ENCODE measurements at places on chromosomes 13 and 19.

DNA sequence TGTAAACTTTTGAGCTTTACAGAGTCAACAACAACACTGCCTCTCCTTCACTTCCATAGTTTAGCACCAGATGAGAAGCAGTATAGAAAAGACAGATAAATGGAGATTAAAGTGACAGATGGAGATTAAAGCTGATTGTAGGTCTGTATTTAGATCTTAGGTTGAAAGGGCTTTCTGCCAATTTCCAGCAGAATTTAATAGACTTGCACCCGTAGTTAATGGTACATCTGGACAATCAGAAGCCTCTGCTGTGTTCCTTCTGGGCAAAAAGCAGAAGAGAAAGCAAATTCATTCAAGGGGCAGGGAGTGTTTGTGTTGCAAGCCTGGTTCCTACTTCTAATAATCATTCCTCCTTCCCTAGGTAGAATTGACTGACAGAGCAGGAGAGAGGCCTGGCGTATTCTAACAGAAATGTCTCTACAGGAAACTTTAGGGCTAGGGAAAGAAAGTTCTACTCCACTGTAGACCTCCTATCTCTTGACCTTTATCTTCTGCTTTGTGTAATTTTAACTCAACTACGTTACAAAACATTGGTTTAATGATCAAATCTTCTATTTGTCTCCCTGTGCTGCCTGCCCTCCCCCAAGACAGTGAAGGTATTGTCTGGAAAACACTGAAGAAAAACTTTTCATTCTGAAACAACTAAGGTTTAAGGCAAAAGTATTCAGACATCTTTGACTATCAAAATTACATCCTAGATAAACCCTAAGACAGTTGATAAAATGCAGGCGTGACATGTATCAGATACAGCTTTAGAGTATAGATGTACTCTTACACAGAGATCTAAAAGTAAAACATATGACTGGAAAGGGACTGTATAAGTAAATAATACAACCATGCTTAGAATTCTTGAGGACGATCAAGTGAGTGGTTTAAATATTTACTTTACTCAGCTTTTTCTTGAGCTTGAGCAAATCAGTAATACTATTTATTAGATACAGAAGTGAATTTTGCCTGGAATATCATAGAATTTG, 44.4 kb downstream of the GPC6 start:
- H3K36me3 ChIP-seq, result no peaks in the 10 kb centered on the region
- no peak overlapping the region for H3K27ac ChIP-seq
- H3K4me1 ChIP-seq, result no peaks in the 10 kb centered on the region
- no peak for DNase-seq
- H3K27me3 ChIP-seq, result peaks cover 6% of the 10 kb centered on the region
- H3K4me3 ChIP-seq, result no peak overlapping the region

GRCh38 chr13:99263126-99263785, 5.1 kb upstream of the GPR18 start:
- peaks cover 71% of the 10 kb centered on the region for H3K4me1 ChIP-seq
- H3K27me3 ChIP-seq, result no peaks in the 10 kb centered on the region
- no peak overlapping the region for H3K27ac ChIP-seq
- H3K4me3 ChIP-seq, result no peak overlapping the region

- H3K4me3 ChIP-seq, result peak overlapping the region; percentile 67
- no peak for DNase-seq
- H3K36me3 ChIP-seq, result no peaks in the 10 kb centered on the region
- H3K4me1 ChIP-seq, result peaks cover 6% of the 10 kb centered on the region
Measured at GRCh38 chr19:409516-410242, 732 bp upstream of the C2CD4C start.

- no peak overlapping the region for H3K4me3 ChIP-seq
- no peak for DNase-seq
- H3K27me3 ChIP-seq, result no peaks in the 10 kb centered on the region
- H3K27ac ChIP-seq, result no peak overlapping the region
- peaks cover 34% of the 10 kb centered on the region for H3K36me3 ChIP-seq
Measured at GRCh38 chr19:55597501-55597921, 1.8 kb downstream of the FIZ1 start.

GRCh38 chr13:58379221-58379620, 747.7 kb downstream of the PCDH17 start:
- no peaks in the 10 kb centered on the region for H3K4me1 ChIP-seq
- DNase-seq, result no peak
- no peak overlapping the region for H3K27ac ChIP-seq

GRCh38 chr13:27601208-27601607, 19.1 kb downstream of the LNX2 start:
- DNase-seq, result no peak
- H3K27ac ChIP-seq, result no peak overlapping the region
- H3K27me3 ChIP-seq, result no peaks in the 10 kb centered on the region
- no peak overlapping the region for H3K4me3 ChIP-seq
- peaks cover 8% of the 10 kb centered on the region for H3K4me1 ChIP-seq
- peaks cover 2% of the 10 kb centered on the region for H3K36me3 ChIP-seq

GRCh38 chr19:7475665-7476064, 13.2 kb downstream of the PEX11G start:
- H3K4me1 ChIP-seq, result no peaks in the 10 kb centered on the region
- no peaks in the 10 kb centered on the region for H3K36me3 ChIP-seq
- no peak overlapping the region for H3K27ac ChIP-seq
- H3K4me3 ChIP-seq, result no peak overlapping the region
- DNase-seq, result no peak

Data from activated naive CD4-positive, alpha-beta T cell treated with anti-CD3 and anti-CD28 coated beads for 36 hours (primary cell).